Astrocyte of the cerebellum (primary cell): ENCODE measurements at places on chromosomes 5 and 9.

- no peak for DNase-seq
Observed at GRCh38 chr5:64622991-64623390, 67.3 kb upstream of the SHISAL2B start.

GRCh38 chr9:109993250-109993978, 213.4 kb downstream of the PALM2AKAP2 start:
- DNase-seq: no peak

DNA sequence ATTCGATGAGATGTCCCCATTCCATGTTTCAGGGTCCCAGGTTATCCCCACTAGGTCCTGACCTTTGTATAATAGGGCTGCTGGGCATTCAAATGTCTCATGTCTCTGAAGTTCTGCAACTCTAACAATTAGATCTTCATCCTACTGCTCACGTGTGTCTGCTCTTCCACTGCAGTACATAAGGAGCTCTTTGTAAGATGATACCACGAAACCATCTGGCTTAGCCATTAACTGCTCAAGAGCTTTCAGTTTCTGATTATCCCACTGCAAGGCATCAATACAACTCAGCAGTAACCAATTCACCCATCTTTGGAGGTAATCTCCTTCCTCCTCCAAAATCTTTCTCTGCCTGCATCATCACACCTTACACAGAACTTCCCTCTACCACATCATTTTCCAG, 49.9 kb upstream of the PPP2CA start:
- no peak for DNase-seq

DNA sequence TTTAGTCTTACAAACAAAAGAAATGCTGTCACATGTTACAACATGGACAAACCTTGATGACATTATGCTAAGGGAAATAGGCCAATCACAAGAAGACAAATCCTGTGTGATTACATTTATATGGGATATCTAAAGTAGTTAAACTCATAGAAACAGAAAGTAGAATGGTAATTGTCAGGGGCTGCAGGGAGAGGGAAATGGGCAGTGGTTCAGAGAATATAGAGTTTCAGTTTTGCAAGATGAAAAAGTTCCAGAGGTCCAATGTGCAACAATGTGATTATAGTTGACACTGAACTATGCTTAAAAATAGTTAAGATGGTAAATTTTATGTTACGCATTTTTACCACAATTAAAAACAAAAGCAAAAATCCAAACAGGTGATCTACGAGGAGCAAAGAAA, 265.5 kb downstream of the NDUFS4 start:
- DNase-seq: no peak

DNA sequence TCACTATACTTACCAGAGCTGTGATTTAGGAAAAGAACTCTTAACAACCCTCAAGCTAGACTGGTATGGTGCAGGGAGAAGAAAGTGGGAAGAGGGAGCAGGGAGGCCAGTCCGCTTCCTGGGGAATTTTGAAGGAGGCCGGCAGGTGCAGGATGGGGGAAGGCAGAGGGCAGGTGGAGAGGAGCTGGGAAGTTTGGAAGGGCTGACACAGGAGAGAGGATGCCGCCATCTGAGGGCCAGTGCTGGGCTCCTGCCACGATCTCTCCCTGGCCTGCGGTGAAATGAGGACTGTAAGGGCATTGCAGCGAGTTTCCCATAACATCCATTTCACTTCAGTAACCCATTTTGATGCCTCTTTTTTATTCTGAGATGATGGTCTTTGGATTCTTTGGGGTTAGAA, 8.9 kb downstream of the DAB2IP start:
- no peak for DNase-seq

- no peak for DNase-seq
Observed at GRCh38 chr5:176626876-176627236, 3.5 kb downstream of the SNCB start.

DNA sequence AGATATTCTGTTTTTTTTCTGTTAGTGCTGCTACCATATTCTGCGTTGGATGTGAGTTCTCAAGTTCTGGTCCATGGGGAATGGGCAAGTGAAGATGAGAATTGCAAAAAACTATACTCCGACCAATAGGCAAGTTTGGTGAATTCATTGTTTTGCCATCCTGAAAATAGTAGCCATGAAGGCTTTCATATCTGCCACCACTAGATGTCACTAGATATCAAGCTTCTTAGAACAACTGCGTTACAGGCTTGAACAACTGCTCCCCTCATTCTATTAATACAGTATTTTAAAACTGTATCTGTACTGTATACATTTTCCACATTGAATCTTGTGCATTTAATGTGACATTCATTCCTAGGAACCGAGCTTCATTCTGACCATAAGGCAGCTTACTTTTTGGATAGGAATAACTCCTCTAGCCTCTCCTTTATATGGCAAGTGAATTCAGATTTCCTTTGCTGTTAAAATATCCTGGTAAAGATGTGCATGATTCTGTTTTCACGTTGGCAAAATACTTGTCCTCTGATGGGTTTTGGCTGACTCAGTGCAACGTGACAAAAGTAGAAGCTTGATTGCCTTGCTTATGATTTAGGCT, 163.6 kb downstream of the SREK1 start:
- DNase-seq: peak; percentile 67
